ENCODE measurements at places on chromosomes 5 and 9.

DNA sequence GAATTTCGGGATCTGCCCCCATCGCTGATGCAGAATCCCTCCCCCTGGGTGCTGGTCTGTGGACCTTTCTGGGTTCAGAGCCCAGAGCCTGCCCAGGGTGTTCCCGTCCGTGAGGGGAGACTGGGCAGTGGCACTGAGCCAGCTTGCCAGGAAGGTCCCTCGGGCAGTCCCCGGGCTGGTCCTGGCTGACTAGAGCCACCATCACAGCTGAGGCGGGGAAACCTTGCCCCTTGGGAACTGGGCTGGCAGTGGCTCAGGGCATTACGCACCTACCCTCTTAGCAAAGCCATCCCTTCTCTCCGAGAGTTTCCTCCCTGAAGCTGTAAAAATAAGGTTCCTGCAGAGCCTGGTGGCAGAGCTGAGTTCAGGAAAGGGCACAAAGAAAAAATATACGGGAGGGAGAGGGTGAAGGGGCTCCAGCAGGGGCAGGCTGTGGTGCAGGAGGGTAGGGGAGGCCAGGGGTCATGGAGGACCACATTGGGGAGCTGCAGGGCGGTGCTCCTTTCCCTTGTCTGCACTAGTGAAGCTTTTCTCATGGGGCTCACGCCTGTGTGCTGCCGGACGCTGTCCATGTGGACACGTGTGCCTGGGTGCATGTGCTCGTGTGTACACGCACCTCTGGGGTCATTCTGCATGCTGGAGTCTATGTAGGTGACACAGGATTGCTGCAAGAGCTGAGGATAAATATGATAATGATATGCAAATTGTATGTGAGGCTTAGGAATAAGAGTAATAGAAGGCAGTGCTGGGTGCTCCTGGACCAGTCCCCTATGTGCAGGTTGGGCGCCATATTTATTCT lies 118.9 kb downstream of the LHX2 start:
- DNase-seq: no peak

DNA sequence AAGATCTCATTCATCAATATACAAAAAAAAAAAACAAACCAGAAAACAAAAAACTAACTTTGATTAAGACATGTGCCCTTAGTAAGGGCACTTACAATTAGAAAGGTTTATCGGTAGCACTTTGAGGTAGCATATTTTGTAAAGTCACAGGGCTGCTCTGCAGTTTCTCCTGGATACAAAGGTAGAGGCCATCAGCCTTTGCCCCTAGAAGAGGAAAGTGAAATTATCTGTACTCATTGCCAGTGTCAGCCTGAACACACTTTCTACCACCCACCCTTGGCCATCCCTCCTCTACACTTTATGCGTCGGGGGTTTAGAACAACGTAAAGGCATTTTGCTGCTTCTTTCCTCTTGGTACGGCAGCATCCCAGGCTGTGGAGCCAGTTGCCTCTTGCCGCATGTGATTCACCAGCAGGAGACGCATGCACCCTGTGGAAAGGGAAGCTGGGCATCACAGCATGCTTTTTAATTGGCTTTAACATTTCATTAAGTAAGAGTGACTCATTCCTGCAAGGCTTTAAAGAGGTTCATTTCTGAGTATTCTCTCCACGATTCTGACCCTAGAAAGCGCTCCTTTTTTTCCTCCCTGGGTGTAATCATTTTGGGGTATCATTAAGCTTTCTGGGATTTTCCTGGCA lies 84.6 kb downstream of the CEMIP2 start:
- peak; percentile 21 for DNase-seq

GRCh38 chr9:23447166-23447565 lies 378.9 kb downstream of the ELAVL2 start:
- DNase-seq: no peak

DNA sequence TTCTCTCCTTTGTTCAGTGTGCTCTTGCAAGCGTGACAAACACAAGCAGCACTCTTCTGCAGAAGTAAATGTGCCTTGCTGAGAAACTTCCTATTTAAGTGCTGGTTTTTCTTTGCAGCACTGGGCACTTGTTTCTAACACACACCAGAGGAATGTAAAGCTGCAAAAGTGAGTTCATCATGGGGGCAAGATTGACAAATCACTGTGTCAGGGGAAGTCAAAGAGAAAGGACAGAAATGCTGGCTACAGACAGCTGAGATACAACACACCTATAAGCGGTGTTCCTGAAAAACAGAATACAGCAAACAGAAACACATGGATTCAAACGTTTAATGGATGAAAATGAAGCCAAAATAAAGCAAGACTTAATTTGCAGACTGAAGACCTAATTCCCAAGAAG lies 19.6 kb downstream of the ROR2 start:
- peak; percentile 9 for DNase-seq

GRCh38 chr9:125674981-125675973 lies 31.7 kb downstream of the MAPKAP1 start:
- DNase-seq: no peak

DNA sequence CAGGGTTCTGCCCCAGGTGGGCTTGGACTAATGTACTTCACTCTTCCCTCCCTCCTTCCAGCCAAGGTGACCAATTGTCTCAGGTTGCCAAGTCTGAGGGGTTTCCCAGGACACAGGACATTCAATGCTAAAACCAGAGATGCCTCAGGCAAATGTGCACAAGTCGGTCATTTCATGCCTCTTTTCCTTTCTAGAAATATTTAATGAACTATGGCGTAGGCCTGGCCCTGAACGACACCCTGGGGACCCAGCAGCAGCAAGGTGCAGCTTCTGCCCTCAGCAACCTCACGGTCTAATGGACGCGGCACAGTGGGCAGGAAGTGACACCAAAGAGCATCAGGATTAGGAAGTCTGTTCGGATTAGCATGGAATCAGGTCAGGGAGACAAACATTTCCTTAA lies 148.1 kb downstream of the MTX3 start:
- no peak for DNase-seq

DNA sequence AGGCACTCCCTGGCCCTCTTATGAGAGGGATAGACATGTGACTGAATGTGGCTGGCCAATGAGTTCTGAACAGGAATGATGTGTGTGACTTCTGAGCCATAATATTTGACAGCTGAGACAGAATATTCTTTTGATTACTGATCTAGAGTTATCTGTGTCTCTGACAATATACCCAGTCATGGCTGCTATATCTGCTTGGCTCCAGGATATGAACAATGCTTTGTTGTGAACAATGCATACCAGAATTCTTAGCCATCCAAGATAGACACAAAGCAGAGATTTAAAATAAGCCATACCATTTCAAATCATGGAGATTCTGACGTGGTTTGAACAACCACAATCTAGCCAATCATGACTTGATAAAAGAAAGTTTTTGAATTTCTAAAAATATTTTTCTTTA lies 840.3 kb upstream of the SEMA6A start:
- DNase-seq: no peak

DNA sequence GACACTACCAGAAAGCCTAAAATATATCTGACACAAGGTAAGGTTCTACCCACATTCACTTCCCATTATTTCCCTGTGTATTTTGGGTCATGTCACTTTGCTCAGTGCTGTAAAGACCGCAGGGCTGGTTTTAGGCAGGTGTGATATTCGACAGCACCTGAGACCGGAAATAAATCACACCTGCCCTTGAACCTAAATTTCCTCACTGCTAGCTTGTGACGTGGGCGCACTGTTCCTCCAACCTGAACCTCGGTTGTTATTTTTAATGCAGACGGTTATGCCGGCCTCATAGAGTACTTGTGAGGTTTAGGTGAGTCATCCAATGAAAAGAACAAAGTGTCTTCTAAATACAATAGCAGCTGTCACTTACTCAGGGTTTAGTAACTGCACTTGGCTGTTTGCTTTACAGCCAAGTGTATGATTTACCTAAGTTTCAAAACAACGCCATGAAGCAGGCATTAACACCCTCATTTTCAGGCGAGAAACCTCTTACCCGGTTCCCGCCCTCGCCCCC lies 20.7 kb upstream of the ZNF782 start:
- no peak for DNase-seq

DNA sequence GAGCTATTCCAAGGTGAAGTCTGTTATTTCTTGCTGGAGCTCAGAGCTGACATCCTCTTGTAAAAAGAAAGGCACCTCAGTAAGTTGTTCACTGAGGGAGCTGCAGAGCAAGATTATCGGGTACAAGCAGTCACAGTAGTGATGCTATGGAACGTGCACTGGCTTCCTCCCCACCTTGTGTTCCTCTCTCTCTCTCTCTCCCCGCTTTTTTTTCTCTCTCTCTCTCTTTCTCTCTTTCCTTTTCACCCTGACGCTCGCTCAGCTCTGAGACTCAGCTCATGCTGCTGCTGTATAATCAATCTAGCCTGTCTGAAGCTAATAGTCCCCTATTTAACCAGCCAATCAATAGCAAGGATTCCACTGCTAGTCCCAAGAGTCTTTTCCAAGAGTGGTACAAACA lies 587.6 kb upstream of the CDH18 start:
- no peak for DNase-seq

All from hematopoietic multipotent progenitor cell treated with erythropoietin and hydrocortisone succinate and interleukin-3 and kit ligand, for 8 days (in vitro differentiated cells).